Activated CD4-positive, alpha-beta T cell treated with anti-CD3 and anti-CD28 coated beads, Interleukin-2, amount 50 U/mL, for 4 hours (primary cell): ENCODE measurements at places on chromosomes 7 and 10.

GRCh38 chr7:50595491-50596102 is 30.4 kb upstream of the DDC start:
- no peak for DNase-seq

DNA sequence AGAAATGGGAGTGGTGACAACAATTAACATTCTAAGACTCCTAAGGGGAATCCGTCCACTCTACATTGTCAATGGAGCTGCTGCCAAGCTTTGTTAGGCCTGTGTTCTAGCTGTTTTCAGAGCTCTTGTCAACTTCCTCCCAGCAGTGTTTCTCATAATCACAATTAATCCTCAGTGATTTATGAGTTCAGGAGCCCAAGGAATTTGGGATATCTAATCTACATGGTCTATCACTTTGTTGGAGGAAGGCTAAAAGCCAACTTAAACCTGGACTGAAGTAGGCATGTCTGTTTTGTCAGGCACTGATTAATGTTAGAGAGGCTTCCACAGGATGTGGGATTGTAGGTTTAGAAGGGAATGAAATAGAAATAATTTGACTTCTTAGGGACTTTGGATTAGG is 10.2 kb upstream of the OR2F2 start:
- no peak for DNase-seq

DNA sequence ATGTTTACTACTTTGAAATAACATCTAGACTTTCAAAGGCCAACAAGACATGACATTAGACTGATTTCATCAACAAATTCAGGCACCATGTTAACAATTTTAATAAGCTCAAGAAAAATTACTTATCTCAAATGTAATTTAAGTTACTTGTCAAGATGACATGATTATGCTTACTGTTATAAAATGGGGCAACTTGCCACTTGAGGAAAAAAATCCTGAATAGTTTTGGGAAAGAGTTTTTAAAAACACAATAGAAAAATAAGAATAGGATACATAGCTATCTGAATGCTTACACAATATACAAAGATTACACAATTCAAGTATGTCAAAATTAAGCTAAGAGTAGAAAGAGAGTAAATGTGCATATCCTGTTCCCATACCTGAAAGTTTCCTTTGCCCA is 85.4 kb downstream of the RNF32 start:
- no peak for DNase-seq

DNA sequence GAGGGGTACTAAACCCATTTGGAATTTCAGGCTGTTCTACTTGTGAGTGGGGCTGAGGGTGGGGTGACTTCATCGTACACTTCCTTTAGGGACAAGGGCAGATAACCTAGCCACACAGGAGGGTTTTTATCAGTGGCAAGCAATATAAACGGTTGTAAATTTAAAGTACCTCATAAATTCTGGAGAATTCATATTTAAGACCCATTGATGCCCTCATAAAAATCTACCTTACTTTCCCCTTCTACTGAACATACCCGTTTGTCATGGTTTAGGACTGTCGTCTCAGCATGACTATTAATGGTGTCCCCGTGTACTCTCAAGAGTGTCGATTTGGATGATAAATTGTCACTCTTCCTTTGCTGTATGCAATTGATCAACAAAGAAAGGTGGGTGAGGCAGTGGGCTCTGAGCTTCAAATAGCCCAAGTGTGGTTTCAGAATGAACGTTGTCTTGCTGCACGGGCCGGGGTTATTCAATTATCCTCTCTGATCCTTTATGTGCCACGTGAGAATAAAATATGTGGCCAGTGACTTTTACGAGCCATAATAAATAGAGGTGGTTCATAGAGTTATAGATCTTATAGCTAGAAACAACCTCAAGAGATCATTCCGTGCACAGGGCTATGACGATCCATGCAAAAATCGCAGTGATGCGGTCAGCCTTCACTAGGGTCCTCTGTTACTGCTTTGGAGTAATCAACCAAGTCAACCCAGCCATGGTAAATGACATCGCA is 82.2 kb downstream of the FAM107B start:
- no peak for DNase-seq

GRCh38 chr7:1662767-1663166 is 7.3 kb upstream of the ELFN1 start:
- no peak for DNase-seq

DNA sequence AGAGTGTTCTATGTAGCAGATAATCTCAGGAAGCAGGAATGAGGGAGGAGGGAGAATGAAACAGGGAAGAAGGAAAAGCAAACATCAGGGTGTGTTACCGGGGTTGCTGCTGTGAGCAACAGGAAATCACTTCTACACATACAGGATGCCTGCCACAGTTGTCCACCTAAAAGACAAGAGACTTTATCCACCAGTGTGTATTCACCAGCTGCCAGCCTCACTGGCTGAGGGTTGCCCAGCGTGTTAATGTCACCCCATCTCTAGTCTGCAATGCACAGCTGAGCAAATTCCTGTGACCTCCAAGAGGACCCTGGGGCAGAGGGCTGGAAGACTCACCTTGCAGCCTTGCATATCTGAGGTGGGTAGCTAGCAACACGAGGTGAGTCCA is 183.7 kb downstream of the GPAM start:
- no peak for DNase-seq

GRCh38 chr7:71220210-71220695 is 88.3 kb downstream of the GALNT17 start:
- no peak for DNase-seq

DNA sequence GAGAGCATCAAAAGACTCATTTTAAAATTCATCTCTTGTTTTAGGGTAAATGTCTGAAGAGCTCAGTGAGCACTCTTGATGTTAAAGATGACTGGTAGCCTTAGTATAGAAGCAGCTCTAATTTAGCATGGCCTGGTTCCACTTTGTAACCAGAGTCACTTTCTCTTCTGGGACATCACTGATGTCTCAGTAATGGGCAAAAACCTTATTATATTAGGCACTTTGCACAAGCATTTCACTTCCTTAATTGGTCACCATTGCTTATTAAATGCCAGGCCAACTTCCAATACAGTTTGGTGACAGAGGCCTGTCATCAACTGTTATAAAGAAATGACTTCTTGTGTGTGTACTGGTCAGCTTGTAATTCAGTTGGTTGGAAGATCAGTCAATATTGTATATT is 53.0 kb downstream of the STEAP1B start:
- no peak for DNase-seq

GRCh38 chr10:126235979-126236851 is 152.1 kb downstream of the ADAM12 start:
- DNase-seq, result no peak

DNA sequence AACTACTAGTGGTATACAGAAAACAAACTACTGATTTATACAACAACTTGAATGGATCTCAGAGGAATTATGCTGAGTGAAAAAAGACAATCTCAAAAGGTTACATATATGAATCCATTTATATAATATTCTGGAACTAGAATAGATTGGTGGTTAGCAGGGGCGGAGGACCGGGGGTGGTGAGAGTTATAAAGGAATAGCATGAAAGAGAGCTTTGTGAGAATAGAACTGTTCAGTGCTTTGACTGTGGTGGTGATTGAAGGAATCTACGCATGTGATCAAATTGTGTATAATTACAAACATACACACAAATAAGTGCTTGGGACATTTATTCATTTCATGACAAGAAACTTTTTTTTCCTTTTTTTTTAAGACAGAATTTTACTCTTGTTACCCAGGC is 19.6 kb downstream of the RAB19 start:
- DNase-seq, result no peak
